ENCODE measurements at places on chromosomes 4 and X.

DNA sequence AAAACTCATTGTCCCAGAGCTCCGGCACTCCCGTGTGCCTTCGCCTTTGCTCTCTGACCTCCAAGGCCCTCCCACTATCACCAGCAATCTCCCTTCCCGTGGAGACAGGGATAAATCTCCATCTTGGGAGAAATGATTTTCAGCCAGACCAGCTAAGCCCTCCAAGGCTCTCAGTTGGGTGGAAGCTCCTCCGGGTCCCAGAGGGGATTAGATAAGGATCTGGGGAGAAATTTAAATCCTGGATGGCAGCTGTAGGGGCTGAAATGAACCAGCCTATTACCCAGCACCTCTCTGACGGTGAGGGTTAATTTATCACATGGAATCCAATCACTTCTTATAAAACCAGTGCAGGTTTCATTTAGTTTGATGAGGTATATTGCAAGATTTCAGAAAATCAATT, 366.2 kb downstream of the FBXW7 start:
- no peak for DNase-seq

DNA sequence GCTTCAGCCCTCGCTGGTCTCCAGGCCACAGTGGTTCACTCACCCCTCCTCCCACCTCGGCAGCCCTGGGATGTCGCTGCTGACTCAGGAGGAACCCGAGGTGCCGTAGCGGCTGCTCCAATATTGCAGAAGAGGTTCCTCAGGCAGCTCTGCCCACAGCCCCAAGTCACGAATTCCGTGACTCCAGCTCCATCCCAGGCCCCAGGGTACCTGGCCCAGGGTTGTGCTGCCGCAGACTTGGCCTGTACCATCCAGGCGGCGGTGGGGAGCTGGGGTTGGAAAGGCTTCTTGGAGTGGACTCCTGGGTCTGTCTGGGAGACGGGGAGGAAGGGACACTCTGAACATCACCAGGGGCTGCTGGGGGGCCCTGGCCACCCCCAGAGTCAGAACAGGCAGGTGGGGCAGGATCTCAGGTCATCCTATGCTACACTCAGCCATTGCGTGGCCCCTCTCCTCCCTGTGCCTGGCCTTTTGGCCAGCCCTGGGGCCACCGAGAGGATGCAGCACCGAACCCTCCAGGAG, 728 bp upstream of the HGFAC start:
- DNase-seq: no peak

- no peak for DNase-seq
Observed at GRCh38 chr4:182346675-182347375, 103.6 kb downstream of the TENM3 start.

DNA sequence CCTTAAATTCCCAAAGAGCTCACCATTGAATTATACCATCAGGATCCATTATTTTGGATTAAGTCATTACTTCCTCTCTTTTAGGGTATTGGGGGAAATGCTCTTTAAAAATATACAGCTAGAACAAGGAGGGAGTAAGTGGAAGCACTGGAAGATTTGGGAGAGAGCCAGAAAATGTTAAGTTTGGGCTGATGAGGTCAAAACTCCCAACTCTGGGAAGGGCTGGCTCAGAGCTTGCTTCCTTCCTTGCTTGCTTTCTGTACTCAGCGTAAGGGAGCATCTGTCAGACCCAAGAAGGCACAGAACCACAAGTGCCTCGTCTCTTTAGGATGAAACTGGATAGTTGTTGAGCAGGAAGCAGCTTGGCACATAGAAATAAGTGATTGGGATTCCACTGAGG, 138.2 kb downstream of the GUCY2F start:
- DNase-seq: no peak

- no peak for DNase-seq
Observed at GRCh38 chr4:89894649-89895550, at the start of gene MMRN1. Gene MMRN1 (plus strand): TSS chr4:89894854. CDS start chr4:89894972, 118 bp downstream.

DNA sequence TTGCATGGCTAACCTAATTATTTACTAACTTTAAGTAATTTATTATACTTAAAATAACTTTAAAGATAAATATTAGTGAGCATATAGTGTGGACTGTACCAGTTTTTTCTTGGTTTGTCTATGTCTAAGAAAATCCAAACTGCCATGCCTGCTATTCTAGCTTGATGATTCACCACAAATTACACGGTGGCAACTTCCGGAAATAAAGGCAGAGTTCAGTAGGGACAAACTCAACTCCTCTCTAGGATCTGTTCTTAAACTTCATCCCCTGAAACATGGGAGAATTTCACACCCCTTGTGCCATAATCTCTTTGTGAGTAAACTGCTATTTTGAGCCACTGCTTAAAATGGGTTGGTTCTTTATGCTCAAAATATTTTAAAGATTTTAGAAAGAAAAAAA, 213.6 kb upstream of the NRK start:
- DNase-seq: no peak

GRCh38 chr4:160110891-160111290, 1008.0 kb downstream of the RAPGEF2 start:
- no peak for DNase-seq

GRCh38 chr4:22672944-22673343, 19.8 kb upstream of the GBA3 start:
- no peak for DNase-seq

GRCh38 chr4:172497321-172497720, 671.3 kb upstream of the GALNT7 start:
- no peak for DNase-seq

DNA sequence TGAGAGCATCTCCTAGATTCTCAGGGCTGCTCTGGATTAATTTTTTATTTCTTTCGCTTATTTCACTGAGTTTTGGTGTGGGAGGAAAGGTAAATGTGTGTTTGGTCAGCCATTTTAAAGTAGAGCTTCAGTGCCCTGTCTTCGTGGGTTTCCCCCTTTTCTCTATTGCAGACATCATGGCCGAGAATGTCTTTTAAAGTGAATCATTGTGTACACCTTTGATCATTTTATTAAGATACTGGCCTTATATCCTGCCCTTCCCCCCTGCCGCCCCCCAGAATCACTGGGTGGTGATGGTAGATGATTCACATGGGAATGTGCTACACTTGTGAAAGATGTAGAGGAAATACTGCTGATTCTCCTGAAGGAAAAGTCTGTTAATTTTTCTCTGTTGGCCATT, 23.8 kb downstream of the CDKL5 start:
- DNase-seq: no peak

GRCh38 chr4:113635739-113636437, 125.7 kb downstream of the CAMK2D start:
- no peak for DNase-seq

- no peak for DNase-seq
Observed at GRCh38 chr4:17762726-17763125, 18.7 kb downstream of the FAM184B start.

All from NCI-H526 treated with DMSO at 0.1 percent for 48 hours (cell line).